Cortex of kidney (tissue), 1 donor: ENCODE measurements at places on chromosomes 2 and 18.

DNA sequence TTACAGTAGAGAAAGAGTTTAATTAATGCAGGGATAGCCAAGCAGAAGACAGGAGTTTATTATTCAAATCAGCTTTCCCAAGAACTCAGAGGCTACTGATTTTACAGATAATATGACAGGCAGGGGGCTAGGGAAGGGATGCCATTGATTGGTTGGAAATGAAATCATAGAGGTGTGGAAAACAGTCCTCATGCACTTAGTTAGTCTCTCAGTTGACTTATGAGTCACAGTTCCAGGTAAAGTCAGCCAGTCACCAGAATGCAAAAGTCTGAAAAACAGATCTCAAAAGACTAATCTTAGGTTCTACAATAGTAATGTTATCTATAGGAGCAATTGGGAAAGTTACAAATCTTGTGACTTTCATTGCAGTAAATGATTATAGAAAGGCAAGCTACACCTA is 676.4 kb upstream of the CHAC2 start:
- DNase-seq, result no peak

DNA sequence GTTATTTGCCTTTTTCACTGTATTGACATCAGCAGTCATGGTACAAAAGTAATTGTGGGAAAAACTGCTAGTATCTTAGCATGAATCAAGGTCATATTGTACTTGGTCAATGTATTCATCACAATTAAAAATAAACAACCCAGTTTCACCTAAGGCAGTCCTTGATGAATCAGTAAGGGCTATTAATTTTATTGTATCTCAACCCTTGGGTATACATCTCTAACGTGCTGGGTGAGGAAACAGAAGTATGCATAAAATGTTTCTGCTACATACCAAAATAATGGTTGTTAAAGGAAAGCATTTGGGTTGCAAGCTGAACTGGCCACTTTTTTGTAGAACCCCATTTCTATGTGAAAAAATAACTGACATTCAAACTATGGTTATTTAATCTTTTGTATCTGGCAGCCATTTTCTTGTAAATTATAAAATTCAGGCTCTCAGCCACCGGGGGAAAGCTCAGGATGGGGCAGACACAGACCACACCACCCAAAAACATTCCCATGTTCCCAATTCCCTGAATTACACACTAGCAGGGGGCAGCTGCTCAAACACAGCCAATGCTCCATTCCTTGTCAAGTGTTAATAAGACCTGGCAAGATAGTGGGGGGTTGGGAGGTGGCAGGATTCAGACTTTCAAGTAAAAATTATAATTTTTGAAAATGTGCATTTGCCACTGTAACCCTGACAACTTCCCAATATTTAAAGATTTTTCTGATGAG is 49.3 kb downstream of the OLA1 start:
- DNase-seq, result no peak

GRCh38 chr2:21552981-21553380 is 429.2 kb downstream of the TDRD15 start:
- DNase-seq, result no peak

- DNase-seq, result no peak
Observed at GRCh38 chr2:168155046-168155445, 92.3 kb downstream of the STK39 start.

DNA sequence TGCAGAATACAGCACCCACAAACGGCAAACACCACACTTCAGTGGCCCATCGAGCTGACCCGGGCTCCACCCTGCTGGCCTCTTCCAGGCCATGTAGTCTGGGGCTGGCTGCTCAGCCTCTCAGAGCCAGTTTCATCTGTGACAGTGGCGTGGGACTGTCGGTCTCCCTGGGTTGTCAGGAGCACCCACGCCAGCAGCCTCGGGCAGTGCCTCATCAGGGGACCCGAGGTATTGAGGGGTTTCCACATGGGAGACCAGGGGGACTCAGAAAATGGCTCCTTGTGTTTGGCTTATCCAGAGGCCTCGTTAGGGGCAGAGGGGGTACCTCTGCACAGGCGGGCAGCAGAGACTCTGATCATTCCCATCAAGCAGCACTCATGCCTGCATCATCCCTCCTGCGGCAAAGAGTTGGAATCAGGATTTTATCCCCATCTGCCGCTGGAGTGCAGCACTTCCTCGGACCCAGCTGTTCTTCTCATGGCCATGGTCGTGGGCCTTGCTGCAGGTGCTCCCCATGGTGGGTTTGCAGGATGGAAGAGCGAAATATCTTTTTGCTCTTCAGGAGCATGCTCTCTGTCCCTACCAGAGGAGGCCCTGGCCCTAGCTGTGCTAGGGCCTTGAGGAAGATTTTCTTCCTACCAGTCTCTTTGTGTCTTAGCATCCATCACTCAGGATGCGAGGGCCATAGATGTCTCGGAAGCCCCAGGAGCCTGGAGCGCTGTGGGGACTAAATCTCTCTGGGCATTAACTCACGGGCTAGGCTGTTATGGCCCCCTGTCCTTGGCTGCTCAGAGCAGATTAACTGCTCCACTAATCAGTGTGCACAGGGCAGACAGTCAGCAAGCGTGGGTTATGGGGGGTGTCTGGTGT is 100.8 kb downstream of the CLIP4 start:
- DNase-seq, result no peak
